A549 (cell line): ENCODE measurements at places on chromosomes 3 and 15. TPM values are rescaled to one million over a fixed set of nuclear protein-coding genes. Genes with fewer than 3 reads are reported as not detected.

IL20RB gene
- 1.0 to 1.6 TPM (median 1.1 TPM) in 3 replicates for polyA plus RNA-seq

SSUH2 gene
- 0.35 to 0.56 TPM (median 0.47 TPM) in 3 replicates for polyA plus RNA-seq

DAZL gene
- not detected in 3 replicates for polyA plus RNA-seq

ALDH1A2 gene
- polyA plus RNA-seq, result 0.22 to 0.35 TPM (median 0.25 TPM) in 3 replicates

CLEC3B gene
- not detected in 3 replicates for polyA plus RNA-seq

UPK1B gene
- 7.0 to 7.1 TPM (median 7.1 TPM) in 3 replicates for polyA plus RNA-seq

DNA sequence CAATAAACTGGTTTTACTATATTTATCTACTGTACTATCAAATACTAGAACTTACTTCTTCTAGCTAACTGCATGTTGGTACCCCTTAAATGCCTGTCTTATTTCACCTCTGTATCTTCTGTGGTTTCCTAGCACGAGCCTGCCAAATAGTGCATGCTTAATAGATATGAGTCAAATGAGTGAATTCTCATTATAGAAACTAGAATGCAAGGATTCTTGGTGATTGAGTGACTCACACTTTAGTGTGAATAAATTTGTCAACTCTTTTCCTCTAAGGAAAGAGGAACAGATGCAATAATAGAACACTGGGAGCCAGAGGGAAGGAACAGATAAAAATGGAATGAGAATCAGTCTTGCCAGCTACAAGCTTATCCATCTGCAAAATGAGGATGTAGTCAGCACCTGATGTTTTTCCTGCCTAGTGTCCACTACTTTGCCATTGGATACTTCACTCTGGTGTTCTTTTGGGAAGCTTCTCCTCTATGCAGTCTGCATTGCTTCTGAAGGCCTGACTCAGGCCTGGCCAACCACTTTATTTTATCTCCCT is 189.1 kb upstream of the CADPS start:
- DNase-seq, result no peak

GRCh38 chr3:53312832-53313231 is 34.5 kb downstream of the DCP1A start:
- no peak for DNase-seq

GRCh38 chr15:46523701-46524100 is 888.9 kb downstream of the SQOR start:
- DNase-seq, result no peak

- DNase-seq, result no peak
Measured at GRCh38 chr3:67654844-67655177, 399 bp upstream of the SUCLG2 start.

GRCh38 chr3:95335517-95335916 is 1272.7 kb downstream of the NSUN3 start:
- DNase-seq, result no peak

DNA sequence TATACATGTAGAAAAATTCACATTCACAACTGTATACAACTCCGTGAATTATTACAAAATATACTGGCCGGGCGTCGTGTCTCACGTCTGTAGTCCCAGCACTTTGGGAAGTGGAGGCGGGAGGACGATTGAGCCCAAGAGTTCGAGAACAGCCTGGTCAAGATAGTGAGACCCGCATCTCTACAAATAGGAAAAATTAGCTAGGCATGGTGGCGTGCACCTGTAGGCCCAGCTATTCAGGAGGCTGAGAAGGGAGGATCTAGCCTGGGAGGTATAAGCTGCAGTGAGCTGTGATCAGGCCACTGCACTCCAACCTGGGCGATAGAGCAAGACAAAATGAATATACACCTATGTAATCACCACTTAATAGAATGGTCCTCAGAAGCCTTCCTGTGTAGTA is 1.3 kb downstream of the RAD51 start:
- no peak for DNase-seq

GRCh38 chr3:102074946-102075345 is 225.6 kb downstream of the NFKBIZ start:
- no peak for DNase-seq
